Stimulated activated CD8-positive, alpha-beta memory T cell treated with anti-CD3 and anti-CD28 coated beads, Interleukin-15, amount 100 ng/mL, for 4 hours (primary cell): ENCODE measurements at places on chromosomes 7 and 10.

DNA sequence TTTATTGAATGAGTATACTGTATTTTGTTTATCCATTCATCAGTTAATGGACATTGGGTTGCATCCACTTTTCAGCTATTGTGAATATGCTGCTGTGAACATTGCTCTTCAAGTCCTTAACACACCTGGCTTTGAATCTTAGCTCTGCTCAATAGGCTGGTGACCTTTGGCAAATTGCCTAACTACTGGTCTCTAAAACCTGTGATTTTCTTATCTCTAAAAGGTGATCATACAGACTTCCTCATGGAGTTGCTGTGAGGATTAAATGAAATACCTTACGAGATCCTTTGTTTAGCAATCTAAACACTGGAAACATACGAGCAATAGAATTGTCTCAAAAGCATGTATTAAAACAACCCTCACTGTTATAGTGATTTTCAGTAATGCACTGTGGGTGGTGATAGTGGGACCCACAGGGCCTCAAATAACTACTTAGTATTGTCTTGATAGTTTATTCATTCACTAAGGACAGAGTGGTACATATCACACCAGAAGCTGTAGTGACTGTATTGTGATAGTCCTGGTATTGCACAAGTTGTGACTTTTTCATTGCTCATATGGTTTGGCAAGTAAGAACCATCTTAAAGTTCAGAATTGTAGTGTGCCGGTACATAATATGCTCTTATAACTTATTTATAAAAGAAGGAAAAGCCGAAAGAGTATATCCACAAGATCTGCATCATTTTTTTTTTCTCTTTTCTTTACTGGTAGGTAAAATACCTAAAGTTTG lies 257.6 kb downstream of the EXOC4 start:
- no peak for DNase-seq

DNA sequence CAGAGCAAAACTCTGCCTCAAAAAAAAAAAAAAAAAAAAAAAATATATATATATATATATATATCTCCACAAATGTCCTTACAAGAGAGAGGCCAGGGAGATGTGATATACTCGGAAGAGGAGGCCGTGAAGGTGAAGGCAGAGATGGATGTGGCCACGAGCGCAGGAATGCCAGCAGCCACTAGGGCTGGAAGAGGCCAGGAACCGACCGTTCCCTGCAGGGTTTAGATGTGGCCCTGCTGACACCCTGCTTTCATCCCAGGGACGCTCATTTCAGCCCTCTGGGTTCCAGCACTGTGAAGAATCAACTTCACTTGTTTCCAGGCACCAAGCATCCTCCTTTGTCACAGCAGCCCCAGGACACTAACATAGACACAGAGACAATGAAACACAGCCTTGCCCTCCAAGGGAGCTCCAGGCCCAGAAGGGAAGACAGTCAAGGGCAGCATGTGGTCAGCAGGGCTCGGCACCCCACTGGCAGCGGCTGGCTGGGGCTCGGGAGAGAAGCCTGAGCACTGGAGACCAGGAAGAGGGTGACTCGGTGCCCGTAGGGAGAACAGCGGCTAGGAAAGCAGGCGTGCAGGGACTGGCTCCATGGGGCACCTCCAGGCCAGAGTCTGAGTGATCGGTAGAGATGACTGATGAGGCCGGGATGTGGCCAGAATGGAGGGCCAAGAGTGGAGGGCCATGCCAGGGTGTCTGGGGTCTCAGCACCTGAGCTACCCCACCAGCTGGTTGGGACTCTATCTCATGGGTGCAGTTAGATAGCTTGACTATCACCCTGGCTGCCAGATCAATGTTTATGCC lies 7.6 kb downstream of the WDR86 start:
- no peak for DNase-seq

DNA sequence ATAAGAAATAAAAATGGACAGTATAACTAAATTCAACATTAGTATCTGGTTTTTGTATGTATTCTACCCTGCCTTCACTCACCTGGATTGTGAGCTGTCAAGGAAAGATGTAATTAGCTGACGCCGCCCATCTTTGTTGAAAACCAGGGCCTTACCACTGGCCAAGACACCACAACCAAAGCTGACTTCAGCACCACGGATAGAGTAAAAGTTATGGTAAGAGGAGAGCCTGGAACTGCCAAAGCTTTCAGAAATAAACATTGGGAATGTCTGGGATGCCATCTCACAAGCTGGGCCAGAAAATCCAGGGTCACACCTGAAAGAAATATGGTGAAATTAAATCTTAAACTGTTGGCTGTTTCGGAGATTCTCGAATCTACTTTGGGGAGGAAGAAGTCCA lies 190.1 kb upstream of the SLC26A5 start:
- DNase-seq, result no peak

GRCh38 chr10:49287689-49288340 lies 11.2 kb upstream of the C10orf71 start:
- DNase-seq, result no peak

GRCh38 chr10:11551916-11552602 lies 59.4 kb downstream of the USP6NL start:
- DNase-seq, result no peak

- DNase-seq, result no peak
Observed at GRCh38 chr7:75688200-75689136, 50.3 kb downstream of the HIP1 start.

DNA sequence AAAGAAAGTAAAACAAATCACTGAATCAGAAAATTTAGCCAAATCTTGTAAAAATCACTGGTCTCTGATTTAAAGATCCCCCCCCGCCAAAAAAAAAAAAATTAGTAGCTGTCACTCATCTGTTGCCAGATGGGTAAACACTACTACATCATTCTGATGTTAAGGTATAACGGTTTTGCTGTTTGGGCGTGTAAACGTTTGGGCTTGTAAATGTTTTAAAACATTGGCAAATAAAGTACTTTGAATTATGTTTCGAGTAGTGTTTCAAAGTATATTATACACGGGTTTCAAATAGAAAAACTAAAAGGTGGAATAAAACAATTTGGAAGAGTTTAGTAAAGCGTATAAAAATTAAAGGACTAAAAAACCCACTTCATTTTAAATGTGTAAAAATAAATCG lies 1.5 kb downstream of the TMEM229A start:
- no peak for DNase-seq

- DNase-seq, result no peak
Observed at GRCh38 chr10:128025437-128025836, 100.8 kb downstream of the MKI67 start.
